Tibial artery (tissue), 4 donors: ENCODE measurements at places on chromosomes 4 and X.

GRCh38 chr4:59612235-59612634 lies 1587.9 kb upstream of the ADGRL3 start:
- H3K4me3 ChIP-seq = no peak overlapping the region
- H3K36me3 ChIP-seq = no peaks in the 10 kb centered on the region
- DNase-seq = no peak
- peak overlapping the region; percentile 28 for H3K27ac ChIP-seq

DNA sequence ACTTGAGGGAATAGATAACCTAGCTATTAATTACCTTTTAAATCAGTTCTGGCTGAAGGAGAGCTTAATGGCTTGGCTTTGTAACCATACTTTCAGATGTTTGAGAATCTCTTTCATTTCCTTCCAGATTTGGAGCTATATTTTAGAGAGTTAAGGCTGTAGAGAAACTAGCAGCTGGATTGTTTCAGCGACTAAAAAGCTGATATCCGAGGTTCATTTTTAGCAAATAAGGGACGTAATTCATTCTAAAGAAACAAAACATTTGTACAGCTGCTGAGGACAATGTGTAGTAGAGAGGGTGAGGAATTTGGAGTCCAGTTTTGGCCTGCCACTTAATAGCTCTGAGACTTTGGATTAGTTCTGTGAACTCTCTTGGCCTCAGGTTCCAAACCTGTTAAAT lies 12.2 kb downstream of the OSTC start:
- H3K27ac ChIP-seq = no peak overlapping the region
- no peak for DNase-seq
- no peak overlapping the region for H3K4me3 ChIP-seq
- H3K4me1 ChIP-seq = no peaks in the 10 kb centered on the region
- peaks cover 77% of the 10 kb centered on the region for H3K36me3 ChIP-seq
- H3K27me3 ChIP-seq = no peaks in the 10 kb centered on the region

- no peaks in the 10 kb centered on the region for H3K4me1 ChIP-seq
- no peak overlapping the region for H3K4me3 ChIP-seq
- no peaks in the 10 kb centered on the region for H3K27me3 ChIP-seq
- H3K27ac ChIP-seq = no peak overlapping the region
- no peaks in the 10 kb centered on the region for H3K36me3 ChIP-seq
Observed at GRCh38 chr4:141435446-141436225, 200.7 kb upstream of the IL15 start.

DNA sequence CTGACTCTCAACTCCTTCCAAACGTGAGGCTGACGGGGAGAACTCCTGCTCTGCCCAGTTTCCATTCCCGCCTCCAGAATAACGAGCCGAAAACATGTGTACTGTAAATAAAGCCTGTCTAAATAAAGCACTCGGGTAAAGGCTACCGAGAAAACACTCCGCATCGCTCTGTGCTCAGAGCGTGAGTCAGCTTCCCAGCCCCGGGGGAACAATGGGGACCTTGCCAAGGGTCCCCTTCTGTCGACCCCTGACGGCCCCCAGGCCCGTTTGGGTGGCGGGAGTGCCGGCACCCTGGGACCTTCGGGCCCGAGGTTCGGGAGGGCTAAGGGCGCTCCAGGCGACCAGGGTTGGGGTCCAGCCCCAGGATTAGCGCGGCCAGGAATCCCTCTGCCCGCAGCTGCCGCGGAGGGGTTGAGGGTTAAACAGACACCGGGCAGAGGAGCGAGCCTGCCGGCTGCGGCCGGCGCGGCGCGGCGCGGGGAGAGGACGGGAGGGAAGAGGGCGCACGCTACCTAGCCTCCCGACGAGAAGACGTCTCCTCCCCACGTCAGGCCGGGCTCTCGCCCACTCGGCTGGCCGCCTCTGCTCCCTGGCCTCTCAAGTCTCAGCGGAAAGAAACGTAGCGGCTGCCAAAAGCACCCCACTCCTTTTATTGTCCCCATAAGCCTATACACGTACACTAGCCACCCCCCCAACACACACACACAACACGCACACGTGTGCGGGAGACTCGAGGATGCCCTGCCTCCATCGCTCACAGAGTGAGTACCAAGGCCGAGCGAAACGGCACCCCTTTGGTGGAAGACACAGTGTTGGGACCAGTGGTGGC lies 85.5 kb downstream of the BCOR start:
- peak; percentile 38 for DNase-seq
- peak overlapping the region; percentile 62 for H3K4me3 ChIP-seq
- no peaks in the 10 kb centered on the region for H3K27me3 ChIP-seq
- no peaks in the 10 kb centered on the region for H3K36me3 ChIP-seq
- H3K4me1 ChIP-seq = peaks cover 52% of the 10 kb centered on the region
- peak overlapping the region; percentile 96 for H3K27ac ChIP-seq

- no peaks in the 10 kb centered on the region for H3K27me3 ChIP-seq
- H3K4me3 ChIP-seq = no peak overlapping the region
- no peak overlapping the region for H3K27ac ChIP-seq
- no peaks in the 10 kb centered on the region for H3K4me1 ChIP-seq
Observed at GRCh38 chr4:37002625-37003024, 241.9 kb upstream of the NWD2 start.

- H3K4me1 ChIP-seq = no peaks in the 10 kb centered on the region
- H3K36me3 ChIP-seq = no peaks in the 10 kb centered on the region
- H3K27me3 ChIP-seq = no peaks in the 10 kb centered on the region
- no peak overlapping the region for H3K27ac ChIP-seq
- no peak for DNase-seq
Observed at GRCh38 chr4:147586637-147587036, 30.6 kb upstream of the TMEM184C start.

DNA sequence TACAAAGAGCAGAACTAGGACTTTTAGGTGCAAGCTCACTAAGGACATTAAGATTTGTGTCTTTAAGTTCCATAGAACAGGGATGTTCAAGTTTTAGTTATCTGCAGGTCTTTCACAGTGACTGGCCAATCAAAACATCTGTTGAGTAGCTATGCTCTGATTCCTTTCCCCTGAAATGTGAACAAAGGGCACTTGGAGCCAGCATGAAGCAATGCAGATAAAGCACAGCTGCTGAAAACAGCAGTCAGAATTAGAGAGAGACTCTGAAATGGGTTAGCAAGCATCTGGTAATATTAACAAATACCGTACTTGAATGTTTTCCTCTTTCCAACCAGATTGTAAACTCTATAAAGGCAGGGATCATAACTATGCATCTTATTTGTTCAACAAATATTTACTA lies 276.9 kb downstream of the RAB28 start:
- no peak for DNase-seq
- no peak overlapping the region for H3K27ac ChIP-seq
- H3K4me3 ChIP-seq = no peak overlapping the region
- no peaks in the 10 kb centered on the region for H3K36me3 ChIP-seq

DNA sequence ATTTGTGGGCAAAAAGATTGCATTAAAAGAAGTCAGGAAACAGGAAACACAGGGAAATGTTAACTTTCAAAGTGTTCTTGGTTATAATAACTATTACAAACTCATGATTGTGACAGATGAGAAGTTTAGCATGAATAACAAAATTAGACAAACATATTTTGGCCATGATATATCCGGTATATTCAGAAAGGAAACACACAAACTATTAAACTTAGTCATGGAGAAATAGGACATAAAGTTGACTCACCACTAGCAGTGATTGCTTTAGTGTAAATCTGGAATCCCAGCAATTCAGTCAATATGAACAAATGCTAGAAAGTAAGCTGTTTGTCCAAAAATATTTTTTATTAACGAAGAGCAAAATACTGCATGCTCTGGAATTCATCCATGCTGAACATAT lies 1299.9 kb downstream of the C4orf33 start:
- no peaks in the 10 kb centered on the region for H3K36me3 ChIP-seq
- no peak overlapping the region for H3K27ac ChIP-seq
- H3K4me3 ChIP-seq = no peak overlapping the region

DNA sequence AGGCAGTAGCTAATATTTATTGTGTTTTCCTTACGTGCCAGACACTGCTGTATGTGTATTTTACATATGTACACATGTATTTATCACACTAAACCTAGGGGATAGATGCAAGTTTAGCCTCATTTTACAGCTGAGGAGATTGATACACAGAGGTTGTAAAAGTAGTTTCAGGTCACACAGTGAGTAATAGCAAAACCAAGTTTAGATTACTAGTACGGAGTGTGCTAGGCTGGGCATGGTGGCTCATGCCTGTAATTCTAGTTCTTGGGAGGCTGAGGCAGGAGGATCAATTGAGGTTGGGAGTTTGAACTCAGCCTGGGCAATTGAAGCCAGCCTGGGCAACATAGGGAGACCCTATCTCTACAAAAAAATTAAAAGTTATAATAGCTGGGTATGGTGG lies 701.1 kb upstream of the ATOH1 start:
- H3K4me3 ChIP-seq = no peak overlapping the region
- no peak overlapping the region for H3K27ac ChIP-seq
- DNase-seq = no peak
- no peaks in the 10 kb centered on the region for H3K36me3 ChIP-seq
- no peaks in the 10 kb centered on the region for H3K27me3 ChIP-seq

DNA sequence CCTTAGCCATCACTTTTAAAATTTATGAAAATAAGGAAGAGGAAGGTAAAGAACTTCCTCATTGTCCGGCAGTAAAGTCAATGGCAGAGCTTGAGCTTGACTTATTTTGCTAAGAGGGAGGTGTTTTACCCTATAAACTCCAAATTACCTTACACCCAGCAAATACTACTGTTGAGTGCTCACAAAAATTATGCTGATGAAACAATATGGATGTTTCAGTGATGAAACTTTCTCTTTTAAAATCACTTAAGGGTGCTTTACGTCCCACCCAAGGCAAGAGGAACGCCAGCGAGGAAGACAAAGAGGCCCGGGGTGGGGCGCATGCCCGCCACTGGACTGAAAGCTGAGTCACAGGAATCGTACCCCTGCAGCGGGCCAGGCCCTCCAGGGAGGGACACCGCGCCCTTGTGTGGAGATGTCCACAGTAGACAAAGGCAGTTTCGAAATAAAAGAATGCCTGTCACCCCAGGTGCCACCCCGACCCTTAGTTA lies 560 bp upstream of the TMSB4X start:
- DNase-seq = peak; percentile 83
- peaks cover 46% of the 10 kb centered on the region for H3K4me1 ChIP-seq
- peak overlapping the region; percentile 98 for H3K27ac ChIP-seq

- H3K27me3 ChIP-seq = no peaks in the 10 kb centered on the region
Observed at GRCh38 chr4:76376534-76376933, 44.4 kb downstream of the CCDC158 start.

GRCh38 chr4:23232987-23233386 lies 540.2 kb downstream of the GBA3 start:
- H3K27ac ChIP-seq = no peak overlapping the region
- no peaks in the 10 kb centered on the region for H3K36me3 ChIP-seq

GRCh38 chrX:3820167-3820566 lies 106.7 kb upstream of the PRKX start:
- H3K27me3 ChIP-seq = no peaks in the 10 kb centered on the region
- peaks cover 6% of the 10 kb centered on the region for H3K36me3 ChIP-seq
- H3K4me3 ChIP-seq = no peak overlapping the region
- no peaks in the 10 kb centered on the region for H3K4me1 ChIP-seq

GRCh38 chrX:120335289-120335688 lies 24.0 kb upstream of the TMEM255A start:
- no peak for DNase-seq
- no peaks in the 10 kb centered on the region for H3K4me1 ChIP-seq
- H3K27me3 ChIP-seq = no peaks in the 10 kb centered on the region
- no peak overlapping the region for H3K4me3 ChIP-seq
- H3K27ac ChIP-seq = no peak overlapping the region
- no peaks in the 10 kb centered on the region for H3K36me3 ChIP-seq

DNA sequence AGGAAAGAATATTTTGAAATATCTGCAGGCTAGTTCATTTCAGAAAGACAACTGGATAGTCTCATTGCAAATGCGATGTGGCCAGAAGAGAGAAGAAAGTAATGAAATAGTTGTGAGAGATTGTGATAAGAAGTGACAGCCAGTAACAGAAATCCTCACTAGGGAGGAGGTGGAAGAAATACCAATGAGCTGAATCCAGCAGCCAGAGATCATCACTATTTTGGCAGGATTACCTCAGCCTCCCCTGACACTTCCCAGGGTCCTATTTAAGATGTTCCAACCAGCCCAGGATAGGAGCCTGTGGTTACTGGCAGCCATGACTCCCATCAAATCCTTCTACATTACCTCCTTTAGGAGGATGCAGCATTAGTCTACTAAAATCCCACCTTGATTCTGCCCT lies 76.7 kb upstream of the ARHGAP24 start:
- H3K4me1 ChIP-seq = no peaks in the 10 kb centered on the region
- no peak overlapping the region for H3K27ac ChIP-seq
- no peak overlapping the region for H3K4me3 ChIP-seq
- DNase-seq = no peak
- no peaks in the 10 kb centered on the region for H3K36me3 ChIP-seq
- H3K27me3 ChIP-seq = no peaks in the 10 kb centered on the region

DNA sequence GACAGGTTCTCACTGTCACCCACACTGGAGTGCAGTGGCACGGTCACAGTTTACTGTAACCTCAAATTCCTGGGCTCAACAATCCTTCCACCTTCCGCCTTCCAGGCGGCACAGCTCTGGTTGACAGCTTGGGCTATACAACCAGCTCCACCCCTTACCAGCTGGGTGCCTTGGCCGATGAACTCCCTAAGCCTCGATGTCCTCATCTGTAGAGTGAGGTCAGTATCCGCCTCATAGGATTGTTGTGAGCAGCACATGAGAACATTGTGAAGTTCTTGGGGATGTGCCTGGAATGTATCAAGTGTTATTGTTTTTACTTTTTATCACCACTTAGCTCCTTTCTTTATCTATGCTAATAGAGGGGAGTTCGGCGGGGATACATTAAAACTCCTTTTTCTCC lies 23.3 kb downstream of the UCHL1 start:
- no peak for DNase-seq
- H3K27me3 ChIP-seq = no peaks in the 10 kb centered on the region
- H3K36me3 ChIP-seq = no peaks in the 10 kb centered on the region
- H3K4me1 ChIP-seq = no peaks in the 10 kb centered on the region
